ENCODE measurements at places on chromosomes 1 and 21.

DNA sequence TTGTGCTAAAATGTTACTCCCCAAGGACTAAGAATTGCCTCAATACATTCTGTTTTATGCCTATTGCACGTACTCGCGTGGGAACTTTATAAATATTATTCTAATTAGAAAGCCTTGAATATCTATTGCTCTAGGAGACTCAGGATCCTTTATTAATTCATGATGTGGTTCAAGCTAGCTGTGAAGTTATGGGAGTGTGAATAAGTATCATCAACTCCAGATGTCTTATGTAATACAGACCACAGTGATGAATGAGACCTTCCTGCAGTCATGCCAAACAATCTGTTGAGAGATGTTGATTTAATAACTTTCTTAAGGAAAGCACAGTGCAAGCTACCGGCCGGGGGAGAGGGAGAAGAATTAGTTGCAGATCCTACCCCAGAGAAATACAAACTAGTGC lies 519.2 kb upstream of the ZP4 start:
- DNase-seq: no peak

- DNase-seq: no peak
Measured at GRCh38 chr1:43318831-43319230, 18.0 kb downstream of the TIE1 start.

GRCh38 chr21:45332981-45333582 lies 45.4 kb upstream of the POFUT2 start:
- peak; percentile 27 for DNase-seq

GRCh38 chr21:45932922-45933502 lies 48.6 kb upstream of the COL6A1 start:
- DNase-seq: no peak

DNA sequence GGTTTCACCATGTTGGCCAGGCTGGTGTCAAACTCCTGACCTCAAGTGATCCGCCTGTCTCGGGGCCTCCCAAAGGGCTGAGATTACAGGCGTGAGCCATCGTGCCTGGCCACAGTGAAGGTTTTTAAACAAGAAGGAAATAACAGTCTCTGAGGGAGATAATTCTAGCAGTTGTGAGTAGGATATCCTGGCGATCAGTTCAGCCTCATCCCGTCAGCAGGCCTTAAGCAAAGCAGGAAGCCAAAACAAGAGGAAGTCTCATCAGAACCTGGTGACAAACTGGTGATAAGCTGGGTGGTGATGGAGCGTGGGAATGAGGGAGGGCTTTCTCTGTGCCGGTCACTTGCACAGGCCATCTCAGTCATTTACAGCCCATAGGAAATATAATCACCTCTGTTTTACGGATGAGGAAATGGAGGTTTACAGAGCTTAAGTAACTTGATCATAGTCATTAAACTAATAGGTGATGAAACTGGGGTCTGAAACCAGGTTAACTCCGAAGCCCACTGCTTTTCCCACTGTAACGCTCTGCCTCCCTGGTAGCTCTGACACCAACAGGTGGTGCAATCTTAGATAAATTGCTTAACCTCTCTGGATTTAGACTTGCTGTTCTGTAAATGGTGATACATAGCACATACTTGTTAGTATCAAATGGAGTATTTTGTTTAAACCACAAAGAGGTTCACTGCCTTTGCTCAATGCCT lies 40.8 kb upstream of the A3GALT2 start:
- DNase-seq: no peak

- DNase-seq: peak; percentile 59
Measured at GRCh38 chr1:31669786-31670592, 25.3 kb upstream of the PEF1 start.

GRCh38 chr21:36076878-36077655 lies 7.2 kb downstream of the CBR1 start:
- DNase-seq: no peak

DNA sequence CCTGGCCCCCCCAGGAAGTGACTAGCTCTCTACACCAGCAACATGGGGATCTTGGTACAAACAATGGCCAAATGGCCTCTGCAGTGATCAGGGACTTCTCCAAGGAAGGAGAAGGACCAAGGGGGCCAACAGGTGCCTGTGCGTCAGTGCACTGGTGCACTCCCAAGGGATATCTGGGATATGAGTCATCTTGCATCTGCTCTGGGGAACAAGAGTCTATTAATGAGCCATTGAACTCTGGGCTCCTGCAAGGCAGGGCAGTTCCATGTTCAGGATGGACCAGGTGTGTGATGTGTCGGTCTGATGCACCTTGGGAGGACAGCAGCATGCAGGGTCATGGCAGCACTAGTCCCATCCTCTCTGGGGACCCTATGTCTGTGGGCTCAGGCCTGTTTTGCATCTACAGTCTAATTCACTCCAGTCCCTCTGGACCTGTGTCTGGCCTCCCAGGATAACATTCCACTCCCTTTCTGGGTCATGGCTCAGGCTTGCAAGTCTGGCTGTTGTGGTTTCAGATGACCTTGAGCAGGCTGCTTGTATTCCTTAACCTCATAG lies 125.3 kb downstream of the TRABD2B start:
- DNase-seq: no peak

- DNase-seq: no peak
Measured at GRCh38 chr1:221381910-221382623, 359.8 kb downstream of the DUSP10 start.

- no peak for DNase-seq
Measured at GRCh38 chr21:35005560-35006224, 43.4 kb downstream of the RUNX1 start.

- no peak for DNase-seq
Measured at GRCh38 chr1:209624558-209625549, 27.4 kb downstream of the LAMB3 start.

- DNase-seq: no peak
Measured at GRCh38 chr1:6783936-6784559, 1.2 kb upstream of the CAMTA1 start.

- peak; percentile 48 for DNase-seq
Measured at GRCh38 chr1:18481190-18481920, 625 bp downstream of the KLHDC7A start.

- no peak for DNase-seq
Measured at GRCh38 chr1:196774175-196774574, 465 bp upstream of the CFHR3 start.

DNA sequence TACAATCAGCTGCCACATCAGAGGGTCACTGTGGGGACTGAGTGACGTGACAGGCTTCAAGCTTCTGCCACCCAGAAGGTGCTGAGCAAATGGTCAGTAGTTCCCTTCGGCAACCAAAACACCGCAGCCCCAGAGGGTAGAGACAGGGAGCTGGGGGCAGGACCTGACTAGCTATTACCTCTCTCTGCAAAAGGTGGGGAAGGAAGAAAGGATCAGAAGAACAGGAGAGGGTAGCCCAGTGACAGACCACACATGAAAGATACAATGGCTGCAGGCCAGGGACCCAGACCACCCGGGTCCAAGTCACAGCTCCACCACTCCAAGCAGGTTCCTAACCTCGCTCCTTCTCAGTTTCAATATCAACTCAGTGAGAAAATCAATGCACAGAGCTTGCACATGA lies 377.1 kb downstream of the NPHP4 start:
- no peak for DNase-seq

DNA sequence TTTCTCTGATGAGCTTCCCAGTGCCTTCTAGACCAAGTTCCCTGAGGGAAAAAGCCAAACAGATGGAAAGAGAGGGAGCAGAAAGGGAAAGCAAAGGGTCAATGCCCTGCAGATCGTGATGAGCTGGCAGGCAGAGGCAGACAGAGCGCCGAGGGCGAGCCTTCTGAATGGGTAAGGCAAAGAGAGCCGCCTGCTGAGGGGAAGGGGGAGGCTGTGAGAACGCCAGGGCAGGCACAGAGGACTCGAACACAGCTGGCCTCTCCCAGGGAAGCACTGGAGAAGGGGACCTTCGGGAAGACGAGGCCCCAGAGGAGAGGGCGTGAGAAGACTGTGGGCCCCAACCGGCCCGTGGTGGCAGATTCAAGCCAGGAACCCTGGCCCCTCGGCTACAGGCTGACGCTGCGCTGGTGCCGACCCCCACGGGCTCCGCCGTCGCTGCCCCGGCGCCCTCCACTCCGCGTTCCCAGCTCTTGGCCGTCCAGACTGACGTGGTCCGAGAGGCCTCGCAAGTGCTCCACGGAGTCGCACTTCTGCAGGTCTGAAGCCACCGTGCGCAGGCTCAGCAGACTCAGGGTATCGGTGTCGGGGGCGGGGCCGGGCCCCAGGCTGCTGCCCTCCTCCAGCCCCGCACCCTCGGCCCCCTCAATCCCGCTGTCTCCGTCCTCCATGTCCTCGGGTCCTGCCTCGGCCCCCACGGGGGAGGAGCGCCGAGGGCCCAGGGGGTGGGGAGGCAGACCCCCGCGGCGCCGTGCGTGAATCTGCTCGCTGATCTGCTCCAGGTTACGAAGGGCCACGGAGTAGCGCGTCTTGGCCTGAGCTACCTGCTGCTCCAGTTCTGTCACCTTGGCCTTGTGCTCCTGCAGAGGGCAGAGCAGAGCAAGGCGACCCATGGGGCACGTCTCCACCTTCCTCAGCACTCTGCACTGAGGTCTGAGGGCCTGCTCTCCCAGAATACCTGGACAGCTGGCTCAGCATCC lies 13.9 kb downstream of the SH3BP5L start:
- peak; percentile 72 for DNase-seq

GRCh38 chr1:27535386-27535785 lies 45.4 kb upstream of the WASF2 start:
- DNase-seq: no peak

DNA sequence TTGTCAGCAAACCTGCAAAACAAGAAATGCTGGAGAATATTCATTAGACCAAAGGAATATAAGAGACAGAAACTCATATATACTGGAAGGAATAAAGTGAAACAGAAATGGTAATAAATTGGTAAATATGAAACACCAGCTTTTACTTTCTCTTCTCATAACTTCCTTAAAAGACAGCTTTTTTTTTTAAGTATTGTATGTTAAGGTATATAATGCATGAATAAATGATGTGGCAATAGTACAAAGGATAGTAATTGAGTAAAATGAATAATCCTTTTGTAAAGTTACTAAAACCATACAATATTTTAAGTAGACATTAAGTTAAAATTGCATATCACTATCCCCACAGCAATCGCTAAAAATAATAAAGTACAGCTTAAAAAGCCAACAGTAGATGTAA lies 64.8 kb downstream of the TRIM33 start:
- DNase-seq: no peak

DNA sequence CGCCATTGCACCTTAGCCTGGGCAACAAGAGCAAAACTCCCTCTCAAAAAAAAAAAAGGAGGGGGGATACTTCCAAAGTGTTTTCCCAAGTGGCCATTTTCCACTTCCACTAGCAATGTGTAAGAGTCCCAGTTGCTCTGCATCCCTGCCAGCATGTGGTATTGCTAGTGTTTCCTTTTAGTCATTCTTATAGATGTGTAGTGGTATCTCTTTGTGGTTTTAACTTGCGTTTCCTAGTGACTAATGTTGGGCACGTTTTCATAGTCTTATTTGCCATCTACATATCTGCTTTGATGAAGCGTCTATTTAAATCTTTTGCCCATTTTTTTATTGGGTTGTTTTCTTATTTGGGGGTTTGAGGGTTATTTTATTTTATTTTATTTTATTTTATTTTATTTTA lies 31.1 kb downstream of the INAVA start:
- no peak for DNase-seq

DNA sequence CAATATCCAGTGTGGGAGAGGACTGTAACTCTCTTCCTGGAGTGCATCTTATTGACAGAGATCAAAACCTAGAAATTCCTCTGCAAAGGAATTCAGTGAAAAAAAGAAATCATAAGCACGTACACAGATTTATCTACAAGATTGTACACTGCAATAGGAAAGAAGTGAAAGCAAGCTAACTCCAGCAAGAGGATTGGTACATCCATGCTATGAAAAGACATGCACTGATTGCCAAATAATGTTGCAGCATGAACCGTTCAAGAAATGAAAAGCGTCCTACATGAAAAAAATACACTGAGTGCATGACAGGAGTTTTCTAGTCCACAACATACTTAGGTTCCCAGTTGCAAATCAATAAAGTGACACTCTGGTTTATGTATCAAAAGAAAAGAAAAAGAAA lies 1.9 kb upstream of the MGST3 start:
- no peak for DNase-seq

DNA sequence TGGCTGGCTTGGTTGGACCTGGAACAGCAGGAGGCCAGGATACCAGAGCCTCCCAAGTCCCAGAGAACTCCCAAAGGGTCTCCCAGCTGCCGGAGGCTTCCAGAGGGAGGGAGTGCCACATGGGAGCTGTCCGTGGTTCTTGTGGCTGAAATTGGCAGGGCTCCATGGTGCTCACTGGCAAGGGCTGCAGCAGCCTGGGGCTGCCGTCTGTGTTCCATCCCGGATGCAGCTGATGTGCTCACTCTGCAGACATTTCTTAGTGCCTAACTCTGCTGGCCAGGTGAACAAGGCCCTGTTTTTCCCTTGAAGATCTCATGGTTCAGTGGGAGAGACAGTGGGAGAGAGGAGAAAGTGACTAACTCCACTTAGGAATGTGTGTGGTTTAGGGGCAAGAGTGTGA lies 261.1 kb downstream of the CAMTA1 start:
- DNase-seq: peak; percentile 67

DNA sequence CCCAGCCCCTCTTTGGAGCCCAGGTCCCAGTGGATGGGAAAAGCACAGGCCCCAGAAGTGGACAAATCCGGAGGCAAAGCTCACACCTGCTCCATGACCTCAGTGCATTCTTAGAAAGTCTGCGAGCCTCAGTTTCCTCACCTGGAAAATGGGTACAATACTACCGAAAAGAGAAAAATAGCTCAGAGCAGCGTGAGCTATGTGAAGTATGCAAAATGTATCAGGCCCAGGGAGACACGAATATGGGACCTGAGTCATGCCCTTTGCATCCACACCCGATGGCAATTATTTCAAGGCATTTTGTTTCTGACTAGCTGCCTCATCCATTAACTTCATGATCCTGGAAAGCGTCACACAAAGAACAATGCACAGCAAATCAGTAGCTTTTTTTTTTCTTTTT lies 9.2 kb downstream of the ALDH4A1 start:
- no peak for DNase-seq

DNA sequence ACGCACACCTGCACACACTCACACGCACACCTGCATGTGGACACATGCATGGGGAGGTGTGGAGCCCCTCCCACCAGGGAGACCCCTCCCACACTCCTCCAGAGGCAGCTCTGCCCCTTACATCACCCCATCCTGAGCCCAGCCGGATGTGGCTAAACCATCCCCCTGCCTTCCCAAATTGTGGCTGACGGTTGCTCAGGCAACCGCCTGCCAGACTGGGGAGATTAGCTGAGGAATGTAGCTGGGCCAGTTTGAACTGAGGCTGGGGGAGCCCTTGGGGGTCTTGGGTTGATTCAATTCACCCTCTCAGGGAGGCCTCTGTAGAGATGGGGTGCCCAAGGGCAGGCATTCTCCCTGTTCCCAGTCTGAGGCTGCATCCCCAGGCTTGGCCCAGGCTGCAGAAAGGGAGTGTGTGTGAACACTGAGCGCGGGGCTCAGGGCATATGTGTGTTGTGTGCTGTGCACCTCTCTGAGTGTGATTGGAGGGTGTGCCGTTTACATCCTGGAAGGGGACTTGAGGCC lies 12.9 kb downstream of the PTPRU start:
- peak; percentile 91 for DNase-seq
